ENCODE measurements at places on chromosomes 2 and 18.

DNA sequence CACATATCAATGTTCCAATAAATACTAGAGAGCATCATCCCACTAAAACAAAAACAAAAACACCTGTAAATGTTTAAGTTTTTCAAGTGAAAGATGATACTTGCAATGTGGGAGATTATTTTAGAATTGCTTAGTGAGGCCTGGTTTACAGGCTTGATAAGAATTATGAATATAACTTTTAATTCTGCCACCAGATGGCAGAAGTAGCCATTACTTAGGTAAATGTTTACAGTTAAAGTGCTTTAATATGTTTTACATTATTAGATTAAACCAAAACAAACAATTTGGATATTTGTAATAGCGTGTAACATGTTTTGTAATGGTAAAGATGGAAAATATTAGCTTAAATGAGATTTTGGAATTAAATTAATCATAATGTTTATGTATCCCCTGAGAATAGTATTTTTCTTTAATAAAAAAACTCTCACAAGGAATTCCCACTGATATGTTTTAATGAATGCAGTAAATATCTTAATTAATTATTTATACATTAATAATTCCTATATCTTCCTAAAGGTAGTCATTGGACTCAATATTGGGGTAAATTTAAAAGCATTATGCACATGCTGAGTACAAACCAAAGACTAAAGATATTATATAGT is 522.0 kb downstream of the SPAG16 start:
- DNase-seq = no peak

GRCh38 chr2:201344663-201345366 is 12.3 kb downstream of the FLACC1 start:
- no peak for DNase-seq

DNA sequence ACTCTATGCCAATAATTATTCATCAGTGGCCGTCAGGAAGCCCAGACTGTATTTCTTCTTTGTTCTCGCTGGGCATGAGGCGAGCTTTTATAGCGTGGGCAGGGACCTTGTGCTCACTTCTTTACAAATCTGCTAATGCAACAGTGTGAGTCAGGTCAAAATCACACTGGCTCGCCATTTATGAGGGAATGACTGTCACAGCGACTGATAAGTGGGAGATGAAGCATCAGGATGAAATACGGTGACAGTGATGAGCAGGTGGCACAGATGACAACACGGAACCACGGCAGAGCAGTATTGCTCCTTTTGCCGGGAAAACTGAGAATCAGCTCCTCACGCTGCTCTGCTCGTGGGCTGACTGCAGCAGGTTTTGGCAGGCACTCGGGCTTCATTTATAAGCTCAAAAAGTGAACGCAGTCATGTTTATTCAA is 20.5 kb downstream of the TYMS start:
- no peak for DNase-seq

DNA sequence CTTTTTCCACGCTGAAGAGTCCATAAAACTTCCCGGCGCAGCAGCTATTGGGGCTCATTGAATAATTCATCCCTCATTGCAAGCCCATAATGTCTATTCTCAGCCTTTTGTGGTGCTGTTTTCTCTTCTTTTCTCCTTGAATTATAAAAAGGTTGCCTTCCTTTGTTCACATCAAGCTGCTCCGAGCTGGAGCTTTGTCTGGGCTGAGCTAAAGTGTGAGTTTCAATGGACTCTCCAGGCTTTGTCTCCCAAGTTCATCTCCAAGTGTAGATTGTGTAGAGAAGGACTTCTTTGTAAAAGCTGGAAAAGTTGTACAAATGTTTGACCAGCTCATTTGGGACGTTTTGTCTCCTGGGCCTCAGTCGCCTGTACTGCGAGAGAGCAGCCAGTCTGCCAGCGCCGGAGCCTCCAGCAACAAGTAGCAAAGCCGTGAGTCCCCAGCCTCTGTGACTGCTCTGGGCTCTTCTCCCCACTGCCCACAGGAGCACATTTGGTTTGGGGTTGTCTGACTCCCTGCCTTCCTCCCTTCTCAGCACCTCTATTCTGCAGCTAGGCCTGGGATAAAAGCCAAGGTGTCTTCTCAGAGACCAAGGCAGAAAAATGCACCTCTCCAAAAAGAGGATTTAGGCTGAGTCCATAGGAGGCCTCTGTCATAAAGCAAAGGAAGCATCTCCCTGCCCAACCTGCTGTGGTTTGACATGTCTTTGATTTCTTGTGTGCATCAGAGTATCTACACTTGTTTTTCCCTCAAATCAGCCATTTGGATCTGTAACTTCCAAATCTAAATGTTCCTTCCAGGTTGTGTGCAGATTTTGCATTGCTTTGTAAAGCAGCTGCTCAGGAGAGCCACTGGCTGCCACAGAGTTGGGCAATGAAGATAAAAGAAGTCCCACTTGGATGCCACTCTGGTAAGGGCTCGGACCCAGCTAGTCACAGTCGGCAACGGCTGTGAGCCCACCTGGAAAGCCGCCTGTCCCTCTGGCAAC is 6.4 kb downstream of the PAX3 start:
- no peak for DNase-seq

DNA sequence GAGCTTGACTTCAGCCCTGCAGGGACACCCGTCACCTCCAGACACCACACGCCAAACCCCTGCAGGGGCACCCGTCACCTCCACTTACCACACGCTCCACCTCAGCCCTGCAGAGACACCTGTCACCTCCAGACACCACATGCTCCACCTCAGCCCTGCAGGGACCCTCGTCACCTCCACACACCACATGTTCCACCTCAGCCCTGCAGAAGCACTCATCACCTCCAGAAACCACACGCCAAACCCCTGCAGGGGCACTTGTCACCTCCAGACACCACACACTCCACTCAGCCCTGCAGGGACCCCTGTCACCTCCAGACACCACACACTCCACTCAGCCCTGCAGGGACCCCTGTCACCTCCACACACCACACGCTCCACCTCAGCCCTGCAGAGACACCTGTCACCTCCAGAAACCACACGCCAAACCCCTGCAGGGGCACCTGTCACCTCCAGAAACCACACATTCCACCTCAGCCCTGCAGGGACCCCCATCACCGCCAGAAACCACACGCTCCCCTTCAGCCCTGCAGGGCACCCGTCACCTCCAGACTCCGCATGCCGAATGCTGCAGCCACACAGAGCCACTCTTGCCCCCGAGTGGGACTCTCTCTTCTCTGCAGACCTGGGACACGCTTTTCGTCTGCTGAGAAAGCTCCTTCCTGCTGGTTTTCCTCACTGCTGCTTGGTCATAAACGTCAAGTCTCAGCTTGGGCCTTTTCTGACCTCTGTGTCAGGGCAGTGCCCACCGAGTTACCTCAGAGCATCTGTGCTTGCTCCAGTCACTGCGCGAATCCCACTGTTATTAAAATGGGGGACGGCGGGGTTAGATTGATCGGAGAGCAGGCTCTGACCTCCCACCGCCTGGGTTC is 77.5 kb upstream of the SALL3 start:
- no peak for DNase-seq

GRCh38 chr18:51150113-51150700 is 47.3 kb downstream of the MEX3C start:
- no peak for DNase-seq

GRCh38 chr2:74439803-74440377 is 1.8 kb downstream of the RTKN start:
- DNase-seq = peak; percentile 92

- no peak for DNase-seq
Observed at GRCh38 chr2:53515435-53516332, 251.9 kb upstream of the CHAC2 start.

GRCh38 chr18:7566567-7567473 is at the start of gene PTPRM:
TSS of gene PTPRM (plus strand) at chr18:7567316. CDS start at chr18:7567819, 503 bp downstream.
- peak; percentile 93 for DNase-seq

- no peak for DNase-seq
Observed at GRCh38 chr2:199452260-199452990, 5.3 kb downstream of the SATB2 start.

Data from lung (tissue), 17 donors.